ENCODE measurements at places on chromosomes 6 and 20.
A peak's percentile ranks its signal among the peaks of the same experiment; 100 is the strongest.

- DNase-seq, result no peak
Measured at GRCh38 chr20:37075932-37076685, 19.7 kb downstream of the RBL1 start.

GRCh38 chr6:155980768-155981079 lies 525.1 kb upstream of the NOX3 start:
- DNase-seq, result no peak

- DNase-seq, result no peak
Measured at GRCh38 chr6:47852727-47853126, 70.9 kb downstream of the OPN5 start.

DNA sequence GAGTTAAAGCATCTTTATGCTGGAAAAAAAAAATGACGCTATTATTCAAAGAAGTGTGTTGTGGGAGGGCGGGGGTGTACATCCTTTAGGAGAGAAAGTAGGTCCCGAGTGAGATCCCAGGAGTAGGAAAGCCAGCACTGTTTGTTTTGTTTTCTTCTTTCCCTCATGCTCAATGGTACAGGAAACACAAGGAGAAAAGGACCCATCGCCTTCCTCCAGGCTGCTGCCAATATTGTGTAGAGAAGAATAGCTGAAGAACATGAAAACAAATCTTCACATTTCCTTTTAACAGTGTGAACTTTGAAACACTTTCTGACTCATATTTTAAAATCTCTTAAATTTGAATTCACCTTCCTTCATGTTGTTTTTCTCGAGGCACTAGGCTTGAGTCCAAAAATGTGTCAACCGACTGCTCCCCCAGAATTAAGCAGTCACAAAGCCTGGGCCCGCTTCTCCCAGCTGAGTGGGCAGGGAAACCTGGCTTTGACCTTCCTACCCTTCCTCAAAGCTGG lies 22.3 kb downstream of the PPP1R16B start:
- no peak for DNase-seq

GRCh38 chr6:7016226-7016625 lies 91.5 kb upstream of the RREB1 start:
- no peak for DNase-seq

- no peak for DNase-seq
Measured at GRCh38 chr20:16212790-16213189, 360.5 kb downstream of the KIF16B start.

DNA sequence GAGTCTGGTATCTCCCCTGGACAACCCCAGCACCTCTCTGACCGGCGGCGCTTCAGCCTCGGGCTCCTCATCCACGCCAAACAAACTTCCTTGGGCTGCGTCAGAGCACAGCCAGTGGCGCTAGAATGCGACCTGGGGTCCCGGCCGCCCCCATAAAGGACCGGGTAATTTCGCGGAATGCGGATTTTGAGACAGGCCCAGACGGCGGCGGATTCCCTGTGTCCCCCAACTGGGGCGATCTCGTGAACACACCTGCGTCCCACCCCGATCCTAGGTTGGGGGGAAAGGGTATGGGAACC lies 1.6 kb downstream of the FOXP4 start:
- DNase-seq, result no peak

DNA sequence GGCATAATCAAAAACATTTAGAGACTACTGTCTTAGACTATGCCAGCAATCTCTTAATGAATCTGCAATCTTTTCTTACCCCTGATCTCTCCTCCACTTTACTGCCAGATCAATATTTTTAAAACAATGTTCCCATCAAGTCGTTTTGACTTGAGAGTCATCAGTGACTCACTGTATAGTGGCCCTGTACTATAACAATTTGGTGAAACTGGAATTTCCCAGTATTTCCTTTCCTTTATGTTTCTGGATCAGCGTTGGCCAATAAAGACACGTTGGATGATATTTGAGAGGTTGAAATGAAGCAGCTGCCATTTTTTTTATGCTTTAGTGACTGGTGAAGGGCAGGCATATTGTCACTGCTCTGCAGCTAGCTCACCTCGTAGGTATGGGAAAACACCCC lies 10.1 kb upstream of the SMIM13 start:
- no peak for DNase-seq

- DNase-seq, result peak; percentile 22
Measured at GRCh38 chr6:148830614-148831013, 83.8 kb downstream of the UST start.

- no peak for DNase-seq
Measured at GRCh38 chr6:138719744-138720143, 53.8 kb upstream of the CCDC28A start.
